ENCODE measurements at places on chromosomes 16 and 17.

GRCh38 chr17:10107316-10108165 lies 90.9 kb downstream of the GAS7 start:
- DNase-seq: no peak

DNA sequence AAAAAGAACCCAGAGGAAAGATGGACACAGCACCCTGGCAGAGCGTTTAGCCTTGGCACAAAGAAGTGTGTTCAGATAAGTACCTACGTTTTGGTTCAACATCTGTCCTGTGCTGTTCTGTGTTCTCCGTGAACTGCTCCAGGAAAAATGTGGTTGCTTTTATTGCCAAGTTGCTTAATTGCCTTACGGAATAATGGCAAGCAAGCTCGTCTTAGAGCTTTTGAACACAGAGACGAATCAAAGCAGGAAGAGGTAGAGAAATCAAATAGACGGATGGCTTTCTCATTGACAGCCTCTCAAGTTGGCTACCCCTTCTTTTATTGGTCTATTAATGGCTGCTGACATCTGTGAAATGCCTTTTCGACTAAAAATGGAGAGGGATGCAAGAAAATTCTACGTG lies 911.1 kb upstream of the EEF2KMT start:
- no peak for DNase-seq

DNA sequence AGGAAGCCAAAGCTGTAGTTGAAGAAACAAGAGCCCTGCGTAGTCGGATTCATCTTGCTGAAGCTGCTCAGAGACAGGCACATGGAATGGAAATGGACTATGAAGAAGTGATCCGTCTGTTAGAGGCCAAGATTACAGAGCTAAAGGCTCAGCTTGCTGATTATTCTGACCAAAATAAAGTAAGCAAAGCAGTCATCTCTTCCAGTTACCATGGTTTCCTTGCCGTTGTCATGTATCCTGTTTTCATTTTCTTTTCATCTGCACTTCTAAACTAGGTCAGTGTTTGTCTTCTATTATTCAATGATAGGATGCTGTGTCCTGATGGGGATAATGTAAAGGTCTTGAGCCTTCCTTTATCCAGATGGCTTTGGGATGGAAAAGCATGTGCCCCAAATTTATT lies 104.3 kb downstream of the STXBP4 start:
- DNase-seq: no peak

DNA sequence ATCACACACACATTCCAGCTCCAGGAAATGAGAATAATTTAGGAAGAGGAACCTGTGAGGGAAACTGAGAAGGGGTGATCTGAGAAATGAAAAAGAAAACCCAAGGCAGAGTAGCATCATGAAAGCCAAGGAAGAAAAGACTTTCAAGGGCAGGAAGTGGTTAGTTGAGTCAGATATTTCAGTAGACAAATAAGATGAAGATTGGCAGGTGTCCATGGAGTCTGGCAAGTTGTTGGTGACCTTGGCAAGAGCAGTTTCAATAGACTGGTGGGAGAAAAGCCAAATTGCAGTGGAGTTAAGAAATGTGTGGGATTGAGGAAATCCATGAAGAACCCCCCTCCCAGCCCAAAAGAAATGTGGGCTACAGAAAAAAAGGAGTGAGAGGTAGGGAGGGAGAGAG lies 10.7 kb downstream of the GNAO1 start:
- no peak for DNase-seq

DNA sequence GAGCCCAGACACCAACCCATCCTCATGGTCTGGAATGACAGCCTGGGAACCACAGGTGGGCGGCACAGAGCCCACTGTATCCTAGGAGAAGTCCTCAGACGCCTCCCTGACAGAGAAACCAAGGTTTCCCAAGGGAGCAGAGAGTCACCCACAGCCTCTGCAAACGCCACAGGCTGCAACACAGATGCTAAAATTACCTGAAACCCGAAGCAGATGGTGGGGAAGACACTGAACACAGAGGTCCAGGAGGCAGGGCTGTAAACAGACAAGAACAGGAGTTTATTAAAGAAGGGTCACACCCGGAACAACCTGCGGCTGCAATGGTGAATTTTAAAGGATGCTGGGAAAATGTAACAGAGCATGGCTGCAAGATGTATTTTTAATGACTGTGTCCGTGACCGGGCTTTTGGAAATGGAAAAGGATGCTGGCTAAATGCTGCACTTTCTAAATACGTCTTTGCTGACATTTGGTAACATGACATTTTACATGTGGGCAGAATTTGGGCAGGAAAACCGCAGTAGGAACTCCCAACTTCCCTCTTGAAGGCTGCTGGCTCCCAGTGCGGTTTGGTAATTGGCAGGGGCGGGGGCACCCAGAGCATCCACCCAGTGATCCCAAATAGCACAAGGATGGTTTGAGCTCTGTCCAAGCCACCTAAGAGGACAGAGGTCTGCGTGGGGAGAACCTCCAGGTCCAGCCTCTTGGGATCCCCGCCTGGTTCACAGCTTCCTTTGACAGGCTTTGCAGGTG lies 13.1 kb downstream of the SLC38A8 start:
- DNase-seq: no peak

GRCh38 chr16:78796221-78796866 lies 696.9 kb downstream of the WWOX start:
- no peak for DNase-seq

GRCh38 chr17:33435721-33436301 lies 142.7 kb upstream of the ASIC2 start:
- DNase-seq: no peak

- no peak for DNase-seq
These were observed 33.1 kb upstream of the AKAP1 start for GRCh38 chr17:57051886-57052361.

DNA sequence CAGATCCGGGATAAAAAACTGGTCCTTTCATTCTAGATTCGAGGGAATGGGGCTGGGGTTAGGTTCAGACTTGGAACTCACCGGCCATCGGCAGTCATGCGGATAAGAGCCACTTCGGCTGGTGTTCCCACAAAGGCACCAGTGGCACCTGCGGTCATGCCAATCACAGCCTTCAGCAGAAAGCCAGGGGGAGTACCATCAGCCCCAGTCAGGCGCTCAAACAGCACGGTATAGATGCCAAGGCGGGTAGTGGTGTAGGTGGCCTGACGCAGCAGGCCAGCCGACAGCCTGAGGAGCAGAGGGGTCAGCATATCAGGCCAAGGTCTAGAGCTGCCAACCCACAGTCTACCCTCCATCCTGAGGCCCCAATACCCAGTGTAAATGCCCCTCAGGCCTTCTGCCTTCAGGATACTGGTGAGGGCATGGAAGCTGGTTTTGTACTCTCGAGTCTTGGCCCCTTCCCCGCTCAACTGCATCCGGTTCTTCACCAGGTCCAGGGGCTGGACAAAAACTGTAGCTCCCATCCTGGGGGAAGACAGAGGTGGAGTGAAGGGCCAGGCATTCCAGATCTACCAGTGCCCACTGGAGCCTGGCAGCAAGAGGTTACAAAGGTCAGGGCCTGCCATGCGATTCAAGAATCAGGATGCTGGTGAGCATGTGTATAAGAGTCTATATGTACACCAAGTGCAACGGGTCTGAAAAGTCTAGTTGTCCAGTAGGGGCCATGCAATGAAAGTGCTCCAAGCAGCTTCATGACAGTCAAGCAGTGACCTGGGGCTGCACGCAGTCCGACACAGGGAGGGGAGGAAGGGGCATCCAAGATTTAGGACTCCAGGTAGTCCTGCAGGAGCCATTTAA lies 929 bp downstream of the SLC25A11 start:
- DNase-seq: no peak

- DNase-seq: no peak
These were observed 51.0 kb upstream of the PIRT start for GRCh38 chr17:10888858-10889257.

DNA sequence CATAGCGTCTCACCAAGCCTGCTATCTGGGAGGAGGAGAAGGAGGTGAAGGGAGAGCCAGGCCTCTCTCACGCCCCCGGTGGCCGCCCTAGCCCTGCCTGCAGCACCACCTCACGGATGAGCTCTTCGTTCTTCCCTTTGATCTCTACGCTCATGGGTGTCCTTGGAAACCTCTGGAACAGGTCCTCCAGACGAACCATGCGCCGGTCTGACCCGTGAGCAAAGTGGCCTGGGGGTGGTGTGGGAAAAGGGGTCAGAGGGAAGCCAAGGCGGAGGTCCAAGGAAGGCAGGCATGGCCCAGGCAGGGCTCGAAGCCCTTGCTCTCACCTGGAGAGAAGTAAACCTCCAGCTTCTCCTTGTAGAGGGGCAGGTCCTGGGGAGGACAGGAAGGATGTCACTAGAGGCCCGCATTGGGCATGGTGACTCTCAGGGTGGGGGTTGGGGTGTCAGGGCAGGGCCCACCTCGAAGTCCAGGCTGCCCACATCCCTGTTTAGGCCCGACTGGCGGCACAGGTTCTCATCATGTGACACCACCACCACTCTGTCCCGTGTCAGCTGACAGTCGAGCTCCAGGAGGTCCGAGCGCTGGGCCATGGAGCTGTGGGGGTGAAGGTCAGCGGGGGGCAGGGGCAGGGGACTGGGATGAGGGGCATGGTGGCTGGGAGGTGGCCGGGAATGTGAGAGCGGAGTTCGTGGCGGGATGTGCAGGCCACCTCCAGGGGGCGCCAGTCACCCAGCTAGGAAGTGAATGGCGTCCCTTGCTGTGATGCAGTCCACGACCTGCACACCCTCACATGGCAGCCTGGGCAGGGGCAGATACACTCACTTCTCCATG lies 923 bp downstream of the GDPD3 start:
- DNase-seq: no peak

GRCh38 chr16:79257953-79258490 lies 342.5 kb downstream of the MAF start:
- no peak for DNase-seq

GRCh38 chr17:35214192-35214591 lies 20.0 kb upstream of the SLC35G3 start:
- DNase-seq: no peak

- DNase-seq: no peak
These were observed 1.7 kb downstream of the FBXL19 start for GRCh38 chr16:30924913-30925631.

DNA sequence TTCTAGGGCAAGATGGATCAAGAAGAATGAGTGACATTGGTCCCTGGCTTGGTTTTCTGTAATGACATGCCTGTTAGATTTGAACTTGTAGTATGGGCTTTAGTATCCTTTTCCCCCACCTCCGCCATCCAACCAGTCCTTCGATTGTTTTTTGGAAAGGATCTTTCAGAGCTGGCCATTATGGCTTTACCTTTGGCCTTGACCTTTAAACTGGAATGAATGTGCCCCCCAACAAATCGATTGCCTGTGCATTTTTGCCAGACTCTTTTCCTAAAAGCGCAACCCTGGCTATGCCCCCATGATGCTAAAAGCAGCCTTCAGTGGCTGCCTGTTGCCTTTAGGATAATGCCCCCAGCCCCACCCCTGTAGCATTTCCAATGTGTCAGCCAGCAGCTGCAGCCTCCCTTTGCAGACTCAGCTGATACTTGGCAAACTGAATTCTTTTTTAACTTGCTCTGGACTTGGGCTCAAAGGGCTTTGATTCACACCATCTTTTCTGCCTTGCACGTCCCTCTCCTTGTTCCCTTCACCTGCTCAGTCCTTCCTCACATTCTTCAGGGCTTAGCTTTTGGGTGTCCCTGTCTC lies 4.0 kb downstream of the GPRC5C start:
- no peak for DNase-seq

DNA sequence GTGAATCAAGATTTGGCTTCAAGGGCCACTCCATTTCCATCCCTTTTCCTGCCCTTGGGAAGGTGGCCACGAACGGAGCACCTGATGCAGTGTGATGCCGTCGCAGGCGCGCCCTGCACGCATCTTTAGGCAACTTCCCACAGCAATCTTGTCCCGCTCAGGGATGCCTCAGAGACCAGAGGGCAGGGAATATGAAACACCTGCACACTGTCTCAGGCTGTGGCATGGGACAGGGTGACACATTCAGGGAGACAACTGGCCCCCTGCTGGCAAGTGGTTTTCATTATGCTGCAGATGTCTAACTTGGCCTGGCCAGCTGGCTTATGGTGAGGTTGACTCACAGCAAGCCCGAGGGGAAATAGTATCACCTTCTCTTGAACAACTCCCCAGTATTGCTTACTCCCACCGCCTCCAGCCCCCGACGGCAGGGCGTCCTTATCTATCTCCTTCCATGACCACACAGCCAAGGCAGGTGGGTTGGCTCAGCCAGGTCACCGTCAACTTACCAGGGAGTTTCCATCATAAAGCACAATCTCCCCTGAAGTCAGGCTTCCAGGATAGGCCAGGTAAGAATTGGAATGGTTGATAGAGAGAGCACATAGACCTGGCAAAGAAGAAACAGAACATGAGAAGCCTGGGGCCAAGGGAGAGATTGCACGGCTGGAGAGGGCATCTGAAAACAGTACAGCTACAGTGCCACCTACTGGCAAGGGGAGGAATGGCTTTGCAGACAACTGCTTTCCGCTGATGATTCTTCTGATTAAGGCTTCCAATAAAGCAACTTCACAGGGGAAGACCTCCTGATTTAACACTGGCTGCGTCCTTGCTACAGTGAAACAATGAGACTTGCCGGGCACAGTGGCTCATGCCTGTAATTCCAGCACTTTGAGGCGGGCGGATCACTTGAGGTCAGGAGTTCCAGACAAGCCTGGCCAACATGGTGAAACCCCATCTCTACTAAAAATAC lies 21.1 kb downstream of the WIPI1 start:
- DNase-seq: peak; percentile 41

DNA sequence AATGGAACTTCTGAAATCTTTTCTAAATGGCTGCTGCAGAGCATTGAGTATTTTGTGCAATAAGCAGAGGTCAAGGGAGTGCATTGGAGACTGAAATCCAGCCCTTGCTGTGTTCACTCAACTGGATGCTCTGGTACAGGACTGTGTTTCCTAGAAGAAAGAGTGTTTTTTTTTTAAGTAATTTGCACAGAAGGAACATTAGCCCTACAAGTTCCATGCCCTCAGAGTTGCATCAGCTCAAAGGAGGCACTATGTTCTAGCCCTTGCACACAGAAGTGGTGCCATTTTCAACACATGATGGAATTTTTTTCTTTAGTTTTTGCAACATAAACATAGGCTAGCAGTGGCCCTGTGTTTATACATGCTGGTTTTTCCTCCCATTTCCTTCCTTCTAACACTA lies 144.1 kb upstream of the HLF start:
- no peak for DNase-seq

DNA sequence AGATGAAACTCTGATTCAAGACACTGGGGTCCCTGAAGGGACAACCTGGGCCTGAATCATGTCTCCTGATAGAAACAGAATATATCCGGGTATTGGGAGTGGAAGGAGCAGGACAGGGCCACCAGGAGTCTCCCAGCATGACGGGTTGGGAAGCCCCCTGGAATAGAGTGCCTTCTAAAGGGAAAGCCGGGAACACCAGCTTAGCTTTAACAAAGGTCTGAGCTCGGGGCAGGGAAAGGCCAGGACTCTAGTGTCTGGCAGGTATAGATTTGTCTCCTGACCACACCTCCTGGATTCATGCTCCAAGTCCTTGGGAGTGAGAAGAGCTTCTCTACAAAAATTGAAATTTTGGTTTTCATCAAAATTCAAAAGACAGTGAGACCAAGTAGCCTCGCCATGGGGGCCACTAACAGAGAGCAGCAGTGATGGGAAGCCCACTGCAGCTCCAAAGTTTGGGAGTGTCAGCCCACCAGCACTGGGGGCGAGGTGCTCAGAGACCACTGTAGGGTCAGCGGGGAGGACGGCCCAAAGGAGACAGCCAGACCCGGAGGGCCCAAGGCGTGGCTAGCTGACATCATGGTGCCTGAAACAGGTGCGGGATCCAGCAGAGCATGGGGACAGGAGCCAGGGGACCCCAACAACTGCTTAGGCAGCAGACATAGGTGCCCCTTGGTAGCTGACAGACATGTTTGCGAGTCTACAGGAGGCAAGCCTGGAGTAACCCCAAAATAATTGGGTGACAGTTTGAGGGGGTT lies 81.0 kb downstream of the C16orf78 start:
- no peak for DNase-seq

GRCh38 chr16:58563235-58563634 lies 47.9 kb downstream of the SETD6 start:
- no peak for DNase-seq

GRCh38 chr17:39738568-39738901 lies 797 bp downstream of the GRB7 start:
- no peak for DNase-seq
